ENCODE measurements at places on chromosomes 2 and 18.

- DNase-seq, result no peak
These were observed 11.6 kb downstream of the TRAF3IP1 start for GRCh38 chr2:238331916-238332315.

DNA sequence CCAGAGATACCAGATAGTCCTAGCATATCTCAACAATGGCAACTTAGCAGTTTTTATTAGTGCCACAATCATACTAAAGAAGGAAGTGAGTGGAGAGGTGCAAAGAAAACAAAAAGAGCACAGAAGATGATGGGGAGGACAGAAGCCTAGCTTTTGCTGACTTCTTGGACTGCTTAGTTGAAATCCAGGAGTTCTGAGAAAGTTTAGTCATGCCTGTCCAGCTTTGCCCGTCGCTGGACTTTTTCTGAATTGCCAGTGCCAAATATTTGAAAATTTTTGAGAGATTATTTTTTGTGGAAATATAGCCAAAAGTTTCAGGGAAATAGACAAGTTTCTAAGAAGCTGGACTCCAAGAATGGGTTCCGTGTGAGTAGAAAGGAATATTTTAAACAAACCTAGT lies 558.7 kb upstream of the TNP1 start:
- DNase-seq, result no peak

DNA sequence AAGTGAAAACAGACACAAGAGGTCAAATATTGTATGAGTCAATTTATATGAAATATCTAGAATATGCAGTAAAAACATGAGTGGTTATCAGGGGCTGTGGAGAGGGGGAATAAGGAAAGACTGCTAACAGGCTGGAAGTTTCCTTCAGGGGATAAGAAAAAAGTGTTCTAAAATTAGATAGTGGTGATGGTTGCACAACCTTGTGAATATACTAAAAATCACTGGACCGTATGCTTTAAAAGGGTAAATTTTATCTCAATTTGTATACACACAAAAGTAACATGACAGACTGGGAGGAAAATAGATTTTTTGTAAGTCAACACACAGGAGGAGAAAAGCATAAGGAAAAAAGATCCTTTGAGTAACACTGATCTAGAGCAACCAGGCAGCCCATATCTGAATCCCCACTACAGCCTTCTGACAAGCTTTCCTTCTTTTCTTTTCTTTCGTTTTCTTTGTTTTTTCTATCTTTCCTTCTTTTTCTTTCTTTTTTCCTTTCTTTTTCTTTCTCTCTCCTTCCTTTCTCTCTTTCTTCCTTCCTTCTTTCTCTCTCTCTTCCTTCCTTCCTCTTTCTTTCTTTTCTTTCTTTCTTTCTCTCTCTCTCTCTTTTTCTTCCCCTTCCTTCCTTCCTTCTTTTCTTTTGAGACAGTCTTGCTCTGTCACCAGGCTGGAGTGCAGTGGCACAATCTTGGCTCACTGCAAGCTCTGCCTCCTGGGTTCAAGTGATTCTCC lies 95.4 kb downstream of the AAK1 start:
- no peak for DNase-seq

DNA sequence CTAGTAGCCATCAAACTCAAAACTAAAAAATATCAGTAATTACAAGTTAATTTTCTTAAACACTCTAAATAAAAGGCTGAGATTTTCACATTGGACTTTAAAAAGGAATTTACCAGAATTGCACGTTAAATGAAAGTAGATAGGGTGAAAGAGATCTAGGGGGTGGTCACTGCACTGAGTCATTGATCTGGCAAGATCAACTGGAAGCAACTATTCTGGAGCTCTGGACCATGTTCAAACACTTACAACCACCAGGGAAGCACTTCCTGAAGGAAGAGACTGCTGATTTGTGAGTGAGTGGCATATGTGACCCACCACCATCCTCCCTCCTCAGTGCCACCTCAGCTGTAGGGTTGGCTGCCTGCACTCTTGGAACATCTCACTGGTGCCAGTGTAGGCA lies 111.8 kb downstream of the UGGT1 start:
- DNase-seq, result no peak

GRCh38 chr2:184847331-184847730 lies 249.0 kb downstream of the ZNF804A start:
- no peak for DNase-seq

DNA sequence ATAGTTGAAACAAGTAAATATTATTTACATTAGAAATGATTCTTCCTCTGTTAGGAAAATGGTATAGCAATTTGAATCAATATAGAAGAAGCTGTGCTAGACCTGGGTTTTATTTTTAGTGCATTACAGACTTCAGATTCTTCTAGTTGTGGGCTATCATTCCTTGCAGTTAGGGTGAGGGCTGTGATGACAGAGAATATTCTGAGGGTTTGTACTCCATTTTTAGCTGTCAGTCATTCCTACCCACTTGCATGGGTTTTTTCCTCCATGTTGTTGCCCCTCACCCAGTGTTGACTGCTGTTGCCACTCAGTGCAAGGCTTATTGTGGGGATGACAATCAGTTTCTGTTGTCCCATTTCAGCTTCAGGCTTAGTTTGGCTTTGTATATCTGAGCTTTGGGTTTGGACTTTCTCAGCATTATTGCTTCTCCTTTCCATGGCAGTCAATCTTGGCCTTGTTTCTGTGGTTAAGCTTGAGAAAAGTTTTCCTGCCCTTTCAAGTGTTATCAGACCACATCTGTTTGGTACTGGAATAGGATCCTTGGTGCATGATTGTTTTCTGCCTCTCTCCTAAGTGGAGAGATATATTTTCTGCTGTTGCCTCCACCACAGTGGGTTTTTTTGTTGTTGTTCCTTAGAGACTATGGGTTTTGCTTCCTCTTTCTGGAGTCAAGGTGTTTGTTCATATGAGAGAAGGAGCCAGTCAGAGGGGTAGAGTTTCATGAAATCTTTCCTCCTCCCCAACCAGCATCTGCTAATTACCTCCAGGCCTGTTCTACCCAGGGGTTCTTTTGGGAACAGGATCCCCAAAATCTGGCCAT lies 312.7 kb upstream of the CWC22 start:
- DNase-seq, result no peak
